ENCODE measurements at places on chromosomes 7 and 10.

GRCh38 chr7:80146545-80147182, 12.0 kb downstream of the GNAI1 start:
- DNase-seq = no peak

- DNase-seq = no peak
Observed at GRCh38 chr7:91512958-91513357, 248.7 kb downstream of the FZD1 start.

DNA sequence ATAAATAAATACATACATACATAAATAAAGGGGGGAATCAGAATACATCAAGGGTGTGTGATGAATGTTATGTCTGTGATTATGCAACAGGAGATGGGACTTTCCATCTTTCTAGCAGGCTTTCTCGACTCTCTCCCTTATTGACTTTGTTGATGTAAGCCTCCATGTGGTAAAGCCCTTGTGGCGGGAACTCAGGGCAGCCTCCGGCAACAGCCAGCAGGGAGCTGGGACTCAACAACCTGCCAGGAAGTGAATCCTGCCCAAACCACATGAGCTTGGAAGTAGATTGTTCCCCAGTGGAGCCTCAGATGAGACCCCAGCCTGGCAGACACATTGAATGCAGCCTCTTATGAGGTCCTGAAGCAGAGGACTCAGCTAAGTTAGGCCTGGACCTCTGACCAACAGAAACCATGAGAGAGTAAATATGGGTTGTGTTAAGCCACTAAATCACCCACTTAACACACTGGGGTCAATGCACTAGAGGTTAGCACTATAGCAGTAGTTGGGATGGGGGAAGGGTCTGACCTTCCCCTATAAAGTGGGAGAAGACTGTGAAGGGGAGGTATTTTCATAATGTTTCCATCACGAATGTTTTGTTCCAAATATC, 104.0 kb downstream of the JCAD start:
- DNase-seq = no peak

- DNase-seq = peak; percentile 52
Observed at GRCh38 chr7:46344533-46344932, 423.5 kb upstream of the IGFBP3 start.
